Thymus (tissue), 14 donors: ENCODE measurements at places on chromosomes 13 and 19.

DNA sequence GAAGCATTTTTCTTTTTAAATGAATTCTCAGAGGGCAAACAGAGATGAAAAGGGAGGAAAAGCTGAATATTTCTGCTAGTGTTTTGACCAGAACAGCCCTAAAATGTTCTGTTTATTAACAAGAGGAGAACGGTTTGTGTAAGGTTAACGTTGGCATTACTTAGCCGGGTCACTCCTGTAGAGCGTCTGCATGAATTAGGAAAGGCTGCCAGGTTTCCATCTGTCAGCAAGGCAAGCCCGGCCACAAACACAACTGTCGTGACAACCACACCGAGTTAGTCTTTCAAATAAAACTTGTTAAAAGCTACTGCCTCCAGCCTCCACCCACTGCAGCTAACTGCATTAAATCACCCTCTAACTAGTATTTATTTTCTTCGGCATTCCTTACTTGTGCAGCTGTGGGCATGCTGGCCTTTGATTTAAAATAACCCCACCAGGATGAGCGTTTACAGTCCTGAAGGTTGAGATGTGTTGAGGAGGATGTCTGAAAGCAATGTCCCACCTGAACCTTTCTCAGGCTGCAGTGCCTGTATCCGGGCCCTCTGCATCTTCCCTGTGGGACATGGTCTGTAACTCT lies 527.9 kb downstream of the FGF9 start:
- no peak for DNase-seq

- peak; percentile 36 for DNase-seq
These were observed 13.8 kb upstream of the EHD2 start for GRCh38 chr19:47699360-47699917.

- DNase-seq: no peak
These were observed 2.7 kb upstream of the TPGS1 start for GRCh38 chr19:504616-505015.

- DNase-seq: no peak
These were observed 31.6 kb downstream of the ATP11A start for GRCh38 chr13:112721198-112722104.

DNA sequence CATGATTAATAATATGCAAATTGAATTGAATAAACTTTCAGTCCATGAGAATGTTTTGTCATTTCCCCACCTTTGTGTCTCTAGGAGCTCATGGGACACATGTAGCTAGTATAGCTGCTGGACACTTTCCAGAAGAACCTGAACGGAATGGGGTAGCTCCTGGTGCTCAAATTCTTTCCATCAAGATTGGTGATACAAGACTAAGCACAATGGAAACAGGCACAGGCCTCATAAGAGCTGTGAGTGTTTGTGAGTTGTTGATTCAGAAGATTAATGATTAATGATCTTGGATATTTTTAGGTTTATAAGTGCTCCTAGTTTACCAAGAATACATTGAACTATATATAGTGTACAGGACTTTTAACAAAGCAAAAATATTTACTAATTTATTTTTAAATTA lies 30.1 kb downstream of the TPP2 start:
- DNase-seq: no peak

GRCh38 chr19:57348136-57348535 lies 2.9 kb upstream of the ZNF304 start:
- DNase-seq: no peak
